ENCODE measurements at places on chromosomes 16 and 17.

DNA sequence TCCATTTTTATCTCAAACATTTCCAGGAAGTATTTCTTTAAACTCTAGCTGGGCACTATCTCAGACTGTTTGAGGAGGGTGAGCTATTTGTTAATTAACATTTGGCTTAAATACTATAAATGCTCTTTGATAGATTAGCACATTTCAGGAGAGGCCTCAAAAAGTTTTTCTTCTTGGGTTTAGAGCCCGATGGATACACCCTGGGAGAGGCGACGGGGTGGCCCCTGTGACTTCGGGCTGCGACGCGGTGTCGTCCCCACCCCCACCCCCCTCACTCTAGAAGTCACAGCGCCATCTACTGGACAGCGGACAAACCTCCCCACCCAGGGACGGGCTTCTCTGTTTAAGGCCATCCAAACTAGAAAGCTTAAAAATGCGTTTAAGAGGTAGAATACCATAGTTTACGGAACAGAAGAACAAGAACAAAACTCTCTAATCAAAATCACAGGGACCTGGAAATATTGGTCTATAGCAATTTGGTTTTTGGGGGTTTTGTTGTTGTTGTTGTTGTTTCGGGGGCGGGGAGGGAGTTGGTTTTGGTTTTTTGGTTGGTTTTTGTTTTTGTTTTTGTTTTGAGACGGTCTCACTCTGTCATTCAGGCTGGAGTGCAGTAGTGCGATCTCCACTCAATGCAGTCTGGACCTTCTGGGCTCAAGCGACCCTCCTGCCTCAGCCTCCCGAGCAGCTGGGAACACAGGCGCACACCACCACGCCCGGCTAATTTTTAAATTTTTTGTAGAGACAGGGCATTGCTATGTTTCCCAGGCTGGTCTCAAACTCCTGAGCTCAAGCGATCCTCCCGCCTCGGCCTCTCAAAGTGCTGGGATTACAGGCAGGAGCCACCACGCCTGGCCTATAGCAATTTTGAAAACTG, 254.4 kb downstream of the C16orf95 start:
- H3K4me3 ChIP-seq: no peak overlapping the region
- H3K27me3 ChIP-seq: peaks cover 4% of the 10 kb centered on the region
- no peaks in the 10 kb centered on the region for H3K4me1 ChIP-seq
- H3K36me3 ChIP-seq: no peaks in the 10 kb centered on the region
- no peak for DNase-seq

DNA sequence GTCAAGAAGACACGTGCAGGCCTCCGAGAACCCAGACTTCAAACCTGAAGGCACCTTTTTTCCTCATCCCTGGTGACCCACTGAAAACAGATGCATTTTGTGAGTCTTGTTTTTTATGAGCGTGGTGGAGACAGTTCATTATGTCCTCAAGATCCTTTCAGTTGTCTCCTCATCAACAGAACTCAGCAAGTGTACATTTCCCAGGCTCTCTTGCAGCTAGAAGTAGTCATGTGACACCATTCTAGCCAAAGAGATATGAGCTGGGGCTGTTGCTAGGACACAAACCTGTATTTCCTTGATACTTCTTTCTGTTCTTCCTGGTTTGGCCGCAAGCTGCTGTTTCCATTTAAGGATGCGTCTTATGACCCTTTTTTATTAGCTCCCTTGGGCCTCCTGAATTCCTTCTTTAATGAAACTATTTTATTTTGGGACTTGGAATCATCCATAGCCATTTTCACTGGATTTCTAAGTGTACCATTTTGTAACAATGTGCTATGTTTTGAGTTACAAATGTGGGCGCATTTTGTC, 135.7 kb upstream of the FOXF1 start:
- H3K36me3 ChIP-seq: no peaks in the 10 kb centered on the region
- H3K4me1 ChIP-seq: no peaks in the 10 kb centered on the region
- no peak for DNase-seq
- no peaks in the 10 kb centered on the region for H3K27me3 ChIP-seq
- no peak overlapping the region for H3K4me3 ChIP-seq

- H3K27ac ChIP-seq: no peak within 1 kb of the TSS
- no peaks in the 10 kb centered on the region for H3K36me3 ChIP-seq
- H3K4me1 ChIP-seq: no peaks in the 10 kb centered on the region
These were observed at the start of gene MYH3 for GRCh38 chr17:10657148-10657547. Gene MYH3, minus strand, starts transcription at chr17:10657309. Its CDS starts 2,245 bp downstream, at chr17:10655064.

- H3K27ac ChIP-seq: no peak overlapping the region
- no peaks in the 10 kb centered on the region for H3K36me3 ChIP-seq
- no peak overlapping the region for H3K4me3 ChIP-seq
These were observed 10.5 kb downstream of the TBC1D16 start for GRCh38 chr17:80025140-80025539.

GRCh38 chr17:77392376-77393273, 251.9 kb downstream of the SEC14L1 start:
- H3K4me3 ChIP-seq: no peak overlapping the region
- no peak overlapping the region for H3K27ac ChIP-seq
- H3K36me3 ChIP-seq: peaks cover 3% of the 10 kb centered on the region
- peaks cover 16% of the 10 kb centered on the region for H3K4me1 ChIP-seq
- no peak for DNase-seq

All from GM12878 (cell line).